ENCODE measurements at places on chromosomes 13 and 19.

DNA sequence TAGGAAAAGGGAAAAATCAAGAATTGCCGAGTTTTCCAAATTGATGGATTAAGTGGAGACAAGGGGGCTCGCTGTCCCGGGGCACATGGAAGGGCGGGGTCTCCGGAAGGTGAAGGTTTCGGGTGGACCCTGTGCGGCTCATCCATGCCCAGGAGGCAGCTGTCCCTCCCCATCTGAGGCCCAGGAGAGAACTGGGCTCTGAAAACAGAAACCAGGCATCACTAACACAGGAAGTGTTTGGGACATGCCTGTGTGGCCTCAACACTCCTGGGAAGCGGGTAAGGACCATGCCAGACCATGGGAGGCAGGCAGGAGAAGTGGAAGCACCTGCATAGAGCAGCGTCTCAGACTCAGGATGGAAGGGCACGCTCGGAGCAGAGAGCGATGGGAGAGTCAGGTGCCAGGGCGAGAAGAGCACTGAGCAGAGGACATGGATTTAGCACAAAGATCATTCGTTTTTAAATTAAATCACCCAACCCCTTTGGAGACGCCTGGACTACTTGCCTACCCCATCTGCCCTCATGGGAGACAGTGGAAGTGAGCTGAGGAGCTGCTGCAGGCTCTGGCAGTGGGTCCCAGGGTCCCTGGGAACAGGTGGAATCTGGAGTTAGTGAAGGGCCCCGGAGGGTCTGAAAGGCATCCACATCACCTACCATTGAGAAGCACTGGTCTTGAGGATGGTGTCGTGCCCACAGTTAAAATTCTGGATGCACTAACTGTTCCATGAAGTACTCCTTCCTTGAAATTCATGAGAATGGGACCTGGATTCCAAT is 183.2 kb upstream of the SOX1 start:
- no peak for DNase-seq

- DNase-seq, result peak; percentile 31
Observed at GRCh38 chr19:34480971-34481841, at the start of gene WTIP. WTIP (plus strand) TSS chr19:34481758; CDS start chr19:34481975, 217 bp downstream.

DNA sequence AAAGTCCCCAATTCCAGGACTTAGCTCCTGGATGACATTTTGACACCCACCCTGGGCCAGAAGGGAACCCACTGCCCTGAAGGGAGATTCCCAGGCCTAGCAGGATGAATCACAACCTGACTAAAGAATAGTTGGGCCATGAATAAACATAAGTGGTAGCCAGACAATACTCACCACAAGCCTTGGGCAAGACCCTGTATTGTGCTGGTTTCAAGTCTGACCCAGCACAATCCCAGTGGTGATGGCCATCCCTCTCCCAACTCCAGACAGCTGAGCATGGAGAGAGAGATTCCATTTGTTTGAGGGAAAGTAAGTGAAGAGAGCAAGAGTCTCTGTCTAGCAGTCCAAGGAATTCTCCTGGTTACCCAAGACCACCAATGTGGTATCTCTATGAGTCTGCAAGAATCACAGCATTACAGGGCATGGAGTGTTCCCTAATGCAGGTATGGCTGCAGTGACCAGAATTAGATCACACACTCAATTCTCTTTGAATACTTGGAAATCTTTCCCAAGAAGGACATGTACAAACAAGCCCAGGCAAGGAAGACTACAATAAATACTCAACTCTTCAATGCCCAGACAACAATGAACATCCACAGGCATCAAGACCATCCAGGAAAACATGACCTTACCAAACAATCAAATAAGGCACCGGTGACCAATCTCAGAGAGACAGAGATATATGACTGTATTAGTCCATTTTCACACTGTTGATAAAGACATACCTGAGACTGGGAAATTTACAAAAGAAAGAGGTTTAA is 158.0 kb downstream of the VWA8 start:
- no peak for DNase-seq

DNA sequence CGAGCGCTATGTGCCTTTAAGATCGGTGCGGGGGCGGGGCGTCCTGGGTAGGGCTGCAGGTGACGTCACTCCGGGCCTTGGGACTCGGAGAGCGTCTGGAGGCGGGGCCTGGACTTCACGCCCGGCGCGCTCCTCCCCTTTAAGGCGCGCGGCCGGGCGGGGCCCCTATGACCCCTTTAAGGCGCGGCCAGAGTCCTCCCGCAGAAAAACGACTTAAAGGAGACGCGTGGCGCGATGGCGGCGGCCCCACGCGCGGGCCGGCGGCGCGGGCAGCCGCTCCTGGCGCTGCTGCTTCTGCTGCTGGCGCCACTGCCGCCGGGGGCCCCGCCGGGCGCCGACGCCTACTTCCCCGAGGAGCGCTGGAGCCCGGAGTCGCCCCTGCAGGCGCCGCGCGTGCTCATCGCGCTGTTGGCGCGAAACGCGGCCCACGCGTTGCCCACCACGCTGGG is at the start of gene COLGALT1:
Gene COLGALT1 (plus strand): TSS at position 170 of the 449 bp plus-strand sequence. CDS start 65 bp downstream, at position 235.
- peak; percentile 98 for DNase-seq

GRCh38 chr19:18280247-18281081 is 958 bp downstream of the JUND start:
- peak; percentile 90 for DNase-seq

- peak; percentile 87 for DNase-seq
Observed at GRCh38 chr19:8569066-8569771, 8.0 kb downstream of the MYO1F start.

GRCh38 chr19:9793071-9793591 is 24.6 kb upstream of the ZNF846 start:
- DNase-seq, result no peak

DNA sequence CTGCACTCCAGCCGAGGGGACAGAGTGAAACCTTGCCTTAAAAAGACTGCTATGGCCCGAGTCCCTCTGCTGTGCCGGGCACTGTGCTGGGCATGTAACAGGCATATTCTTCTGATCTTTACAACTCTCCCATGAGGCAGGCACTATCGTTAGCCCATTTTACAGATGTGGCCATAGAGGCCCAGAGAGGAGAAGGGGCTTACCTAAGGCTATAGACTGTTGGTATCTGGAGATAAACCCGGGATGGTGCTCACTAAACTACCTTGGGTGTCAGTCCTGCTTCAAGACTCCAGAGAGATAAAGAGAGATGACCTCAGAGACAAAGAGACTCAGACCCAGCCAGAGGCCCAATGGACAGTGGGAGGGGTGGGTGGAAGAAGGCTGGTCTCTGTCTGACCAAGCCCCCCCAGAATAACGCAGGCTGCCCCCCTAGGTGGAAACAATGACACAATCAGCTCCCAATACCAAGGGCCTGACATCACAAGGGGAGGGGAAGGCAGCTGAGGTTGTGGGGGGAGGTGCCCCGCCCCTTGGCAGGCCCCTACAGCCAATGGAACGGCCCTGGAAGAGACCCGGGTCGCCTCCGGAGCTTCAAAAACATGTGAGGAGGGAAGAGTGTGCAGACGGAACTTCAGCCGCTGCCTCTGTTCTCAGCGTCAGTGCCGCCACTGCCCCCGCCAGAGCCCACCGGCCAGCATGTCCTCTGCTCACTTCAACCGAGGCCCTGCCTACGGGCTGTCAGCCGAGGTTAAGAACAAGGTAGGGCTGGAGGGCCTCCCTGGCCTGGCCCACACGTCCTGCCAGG is at the start of gene CNN1:
Gene CNN1 (plus strand): TSS at position 620 of the 805 bp plus-strand sequence. CDS start 77 bp downstream, at position 697.
- DNase-seq, result no peak

GRCh38 chr13:49165798-49166752 is 54.1 kb upstream of the MLNR start:
- no peak for DNase-seq

- peak; percentile 36 for DNase-seq
Observed at GRCh38 chr19:29845574-29846176, 33.9 kb downstream of the CCNE1 start.

- no peak for DNase-seq
Observed at GRCh38 chr13:35159041-35159440, 217.0 kb downstream of the NBEA start.

DNA sequence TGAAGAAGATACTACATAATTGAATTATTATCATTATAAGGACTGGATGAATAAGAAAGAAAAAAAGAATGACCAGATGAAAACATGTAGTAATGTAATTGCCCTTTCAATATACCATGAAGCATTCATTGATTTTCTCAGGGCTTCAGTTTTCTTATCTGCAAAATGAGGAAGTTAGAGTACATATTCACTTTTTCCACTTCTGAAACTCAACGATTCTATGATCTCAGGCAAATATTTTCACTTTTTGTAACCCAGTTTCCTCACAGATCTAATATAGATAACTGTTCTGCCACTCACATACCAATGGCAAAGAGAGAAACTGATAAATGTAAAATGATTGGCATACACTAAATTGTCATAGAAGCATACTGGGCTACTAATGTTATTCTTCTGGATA is 856.6 kb upstream of the KLHL1 start:
- no peak for DNase-seq

DNA sequence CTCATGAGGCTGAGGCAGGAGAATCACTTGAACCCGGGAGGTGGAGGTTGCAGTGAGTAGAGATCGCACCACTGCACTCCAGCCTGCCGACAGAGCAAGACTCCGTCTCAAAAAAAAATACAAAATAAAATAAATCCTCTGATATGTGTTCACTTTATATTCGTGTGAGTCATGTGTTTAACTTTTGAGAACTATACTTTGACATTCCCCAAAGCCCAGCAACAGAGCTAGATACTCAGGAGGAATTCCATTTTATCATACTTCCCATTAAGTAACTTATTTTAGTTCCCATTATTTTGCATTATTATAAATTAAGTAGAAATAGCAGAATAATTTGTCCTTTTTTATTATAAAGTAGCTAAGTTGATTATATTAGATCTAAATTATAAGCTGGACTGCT is 3.3 kb upstream of the CHAMP1 start:
- no peak for DNase-seq

DNA sequence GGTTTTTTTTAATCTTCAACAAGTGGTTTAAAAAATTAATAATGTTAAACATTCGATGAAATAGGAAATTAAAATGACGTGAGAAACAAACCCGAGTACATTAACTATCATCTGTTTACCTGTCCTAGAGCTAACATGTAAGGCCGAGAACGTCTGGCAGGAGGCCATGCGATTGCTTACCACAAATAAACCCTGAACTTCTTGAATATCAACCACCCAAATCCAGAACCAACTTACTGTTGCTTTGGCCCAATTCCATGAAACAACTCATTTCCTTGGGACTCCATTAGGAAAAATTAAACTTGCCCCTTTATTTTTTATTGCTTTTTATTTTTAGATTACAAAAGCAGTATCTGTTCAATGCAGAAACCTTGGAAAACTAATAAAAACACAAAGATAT is 228.9 kb upstream of the IRS2 start:
- DNase-seq, result no peak

DNA sequence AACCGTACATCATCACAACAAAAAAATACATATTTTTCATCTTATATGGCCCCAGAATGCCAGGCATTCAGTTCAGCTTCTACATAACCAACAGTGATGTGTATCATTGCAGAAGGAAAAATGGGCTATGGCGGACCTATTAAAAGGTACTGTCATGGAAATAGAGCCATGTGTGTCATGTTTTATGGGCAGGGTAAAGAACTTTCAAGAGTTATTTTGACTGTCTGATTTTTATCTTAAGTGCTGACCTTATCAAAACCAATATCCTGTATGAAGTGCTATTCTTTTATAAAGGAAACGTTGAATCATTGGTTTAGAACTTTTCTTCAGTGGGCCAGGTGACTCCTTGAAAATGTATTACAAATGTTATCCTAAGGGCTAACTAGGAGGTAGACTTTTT is 9.9 kb downstream of the ZNF507 start:
- DNase-seq, result no peak

- DNase-seq, result no peak
Observed at GRCh38 chr13:30453727-30454126, 12.0 kb downstream of the HMGB1 start.

- DNase-seq, result no peak
Observed at GRCh38 chr13:34411177-34411576, 530.9 kb upstream of the NBEA start.

GRCh38 chr13:30664689-30665275 is 47.1 kb downstream of the USPL1 start:
- no peak for DNase-seq

GRCh38 chr13:39038569-39039030 is 344 bp downstream of the NHLRC3 start:
- DNase-seq, result peak; percentile 25

DNA sequence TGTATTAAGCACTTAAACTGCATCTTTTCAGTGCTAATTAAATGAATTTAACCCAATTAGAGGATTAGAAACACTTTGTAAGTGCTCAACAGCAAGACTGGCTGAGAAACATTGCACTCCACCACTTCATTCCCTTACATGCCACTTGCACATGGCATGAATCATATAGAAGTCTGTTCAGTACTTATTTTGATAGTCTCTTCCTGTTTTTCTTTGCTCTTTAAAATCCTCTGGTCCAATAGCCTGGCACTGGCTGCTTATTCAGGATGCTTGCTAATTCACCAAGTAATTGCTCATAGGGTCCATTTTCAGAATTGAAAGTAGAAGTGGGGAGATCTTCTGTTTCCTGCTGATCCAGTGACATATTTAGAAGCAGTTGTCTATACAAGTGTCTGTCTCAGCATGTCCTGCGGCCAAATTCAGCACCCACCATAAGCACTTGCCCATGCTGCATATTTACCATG is 900.1 kb downstream of the PCDH9 start:
- DNase-seq, result no peak

- DNase-seq, result no peak
Observed at GRCh38 chr19:51156710-51157109, 14.6 kb downstream of the SIGLEC7 start.

DNA sequence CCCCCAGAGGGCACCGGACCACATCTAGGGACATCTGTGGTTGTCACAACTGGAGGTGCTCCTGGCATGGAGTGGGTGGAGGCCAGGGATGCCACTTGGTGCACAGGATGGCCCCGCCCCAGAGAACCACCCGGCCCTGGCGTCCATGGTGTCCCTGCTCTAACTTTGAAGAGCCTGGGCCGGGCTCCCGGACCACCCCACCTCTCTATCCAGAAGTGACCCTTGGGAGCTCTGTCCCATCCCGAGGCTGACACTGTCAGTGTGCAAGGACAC is 22.9 kb upstream of the MYDGF start:
- DNase-seq, result no peak

GRCh38 chr13:49357694-49358093 is 86.2 kb downstream of the CAB39L start:
- DNase-seq, result no peak

DNA sequence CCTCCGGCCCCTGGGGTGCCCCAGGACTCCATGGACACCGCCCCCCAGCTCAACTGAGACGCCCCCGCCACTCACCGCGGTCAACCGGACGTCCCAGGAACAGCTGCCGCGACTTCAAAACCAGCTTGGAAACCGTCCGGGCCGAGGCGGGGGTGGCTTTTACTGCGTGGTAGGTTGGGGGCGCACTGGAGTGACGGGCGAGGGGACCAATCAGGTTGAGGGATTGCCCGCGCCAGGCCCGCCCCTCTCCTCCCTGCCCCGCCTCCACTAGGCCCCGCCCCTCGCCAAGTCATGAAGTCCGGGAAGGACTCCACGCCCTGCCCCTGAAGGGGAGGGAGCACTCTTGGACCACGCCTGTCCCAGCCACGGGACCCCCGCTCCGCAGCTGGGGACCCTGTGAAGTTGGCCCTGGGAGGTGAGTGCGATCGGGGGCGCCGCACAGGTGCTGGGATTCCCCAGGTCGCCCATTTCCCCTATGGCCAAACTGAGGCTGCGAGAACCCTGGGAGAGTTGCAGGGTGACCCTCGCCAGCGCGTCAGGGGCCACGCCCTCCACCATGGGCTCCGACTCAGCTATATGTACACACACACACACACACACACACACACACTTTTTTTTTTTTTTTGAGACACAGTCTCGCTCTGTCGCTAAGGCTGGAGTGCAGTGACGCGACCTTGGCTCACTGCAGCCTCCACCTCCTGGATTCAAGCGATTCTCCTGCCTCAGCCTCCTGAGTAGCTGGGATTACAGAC is at the start of gene PLIN3:
Gene PLIN3 (minus strand): TSS at position 134 of the 752 bp plus-strand sequence. CDS start 6,273 bp downstream, outside the sequence.
- peak; percentile 99 for DNase-seq

GRCh38 chr19:12723641-12724426 is at the start of gene TNPO2:
TNPO2 (minus strand) TSS chr19:12723932; CDS start chr19:12720977, 2,955 bp downstream.
- DNase-seq, result peak; percentile 82

Data from GM13977 (cell line).